ENCODE measurements at places on chromosomes 6 and 20.

- DNase-seq: peak; percentile 87
Measured at GRCh38 chr6:119742188-119742803, 392.7 kb upstream of the MAN1A1 start.

- DNase-seq: no peak
Measured at GRCh38 chr6:54856129-54856528, 9.6 kb downstream of the FAM83B start.

DNA sequence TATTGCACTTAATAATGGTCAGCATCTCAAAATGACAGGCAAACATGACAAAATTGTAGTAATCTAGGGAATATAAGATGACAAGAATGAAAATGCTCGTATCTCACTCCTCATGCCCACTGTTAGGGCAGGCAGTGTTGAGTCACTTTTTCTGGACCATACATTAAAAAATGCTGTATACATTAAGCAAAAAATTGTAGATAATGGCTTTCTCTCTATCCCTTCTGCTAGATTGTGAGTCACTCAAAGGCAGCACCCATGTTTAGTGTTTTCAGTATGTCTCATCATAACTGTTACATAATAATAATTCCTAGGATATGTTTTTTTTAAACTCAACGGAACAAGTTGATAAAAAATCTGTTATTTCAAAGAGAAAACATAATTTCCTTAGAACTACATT, 199.3 kb downstream of the TENT5A start:
- no peak for DNase-seq

- no peak for DNase-seq
Measured at GRCh38 chr20:7695635-7696034, 244.6 kb downstream of the HAO1 start.

DNA sequence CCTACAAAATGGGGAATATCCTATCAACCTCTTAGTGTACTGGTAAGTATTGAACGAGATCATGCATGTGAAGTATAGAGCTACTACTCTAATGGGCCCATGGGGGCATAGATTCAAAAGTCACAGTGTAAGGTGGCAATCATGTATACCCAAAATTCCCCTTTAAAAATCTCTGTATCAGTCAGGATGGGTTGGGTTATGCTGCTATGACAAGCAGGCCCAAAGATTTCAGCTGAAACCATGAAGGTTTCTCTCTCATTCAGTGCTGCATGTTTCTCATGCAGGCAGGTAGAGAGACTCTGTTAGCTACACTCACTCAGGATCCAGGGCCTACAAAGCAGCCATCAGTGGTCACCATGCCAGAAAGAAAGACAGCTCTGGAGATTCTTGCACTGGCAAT, 166.6 kb downstream of the MAFB start:
- DNase-seq: no peak

DNA sequence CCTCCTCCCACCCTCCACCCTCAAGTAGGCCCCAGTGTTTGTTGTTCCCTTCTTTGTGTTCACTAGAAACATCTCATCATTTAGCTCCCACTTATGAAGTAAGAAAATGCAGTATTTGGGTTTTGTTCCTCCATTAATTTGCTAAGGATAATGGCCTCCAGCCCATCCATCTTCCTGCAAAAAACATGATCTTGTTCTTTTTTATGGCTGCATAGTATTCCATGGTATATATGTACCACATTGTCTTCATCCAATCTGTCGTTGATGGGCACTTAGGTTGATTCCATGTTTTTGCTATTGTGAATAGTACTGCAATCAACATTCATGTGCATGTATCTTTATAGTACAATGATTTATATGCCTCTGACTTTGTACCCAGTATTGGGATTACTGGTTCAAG, 416.8 kb upstream of the SASH1 start:
- no peak for DNase-seq

DNA sequence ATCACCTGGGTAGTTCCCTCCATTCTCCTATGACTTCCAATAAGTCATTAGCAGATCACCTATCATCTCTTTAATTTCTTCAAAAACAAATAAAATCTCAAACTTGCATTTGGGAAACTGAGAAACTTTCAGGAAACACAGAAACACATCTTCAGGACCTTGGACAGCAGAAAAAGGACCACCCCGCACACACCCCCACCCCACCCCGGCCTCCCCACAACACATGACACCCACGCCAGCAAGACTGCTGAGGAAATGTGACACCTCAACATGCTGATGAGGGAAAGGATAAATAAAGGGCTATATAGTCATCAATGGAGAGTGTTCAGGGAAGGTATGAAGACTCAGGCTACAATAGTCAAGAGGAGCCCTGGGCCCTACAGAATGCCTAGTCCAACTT, 15.6 kb upstream of the TRIM39 start:
- DNase-seq: no peak

DNA sequence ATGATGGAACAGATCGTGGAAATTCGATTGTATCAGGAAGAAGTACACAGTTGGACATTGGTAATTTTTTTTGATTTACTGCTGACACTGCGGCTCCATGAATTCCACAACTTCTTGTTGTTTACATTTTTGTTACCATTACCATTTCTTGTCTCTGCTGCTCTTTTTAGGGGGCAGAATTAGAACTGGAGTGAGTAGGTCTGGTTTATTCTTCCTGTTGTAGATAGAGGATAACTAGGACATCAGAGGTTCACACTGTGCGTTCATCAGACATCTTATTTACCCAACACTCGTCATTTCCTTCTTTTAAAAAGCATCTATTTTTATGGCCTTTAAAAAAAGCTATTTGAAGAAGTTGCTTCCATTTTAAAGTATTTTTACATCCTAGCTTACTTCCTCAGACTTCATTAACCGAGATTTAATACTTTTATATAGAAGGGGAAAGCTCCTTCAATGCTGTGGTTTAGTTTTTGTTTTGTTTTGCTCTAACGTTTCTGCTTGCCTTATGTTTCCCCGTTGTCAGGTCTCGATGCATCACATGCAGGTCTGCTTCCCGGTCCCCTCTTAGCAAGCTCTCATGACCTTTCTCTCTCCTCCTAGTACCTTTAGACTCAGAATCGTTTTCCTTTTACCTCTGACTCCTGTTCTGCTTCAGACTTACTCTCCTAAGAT, 139.1 kb downstream of the ARID1B start:
- DNase-seq: no peak

DNA sequence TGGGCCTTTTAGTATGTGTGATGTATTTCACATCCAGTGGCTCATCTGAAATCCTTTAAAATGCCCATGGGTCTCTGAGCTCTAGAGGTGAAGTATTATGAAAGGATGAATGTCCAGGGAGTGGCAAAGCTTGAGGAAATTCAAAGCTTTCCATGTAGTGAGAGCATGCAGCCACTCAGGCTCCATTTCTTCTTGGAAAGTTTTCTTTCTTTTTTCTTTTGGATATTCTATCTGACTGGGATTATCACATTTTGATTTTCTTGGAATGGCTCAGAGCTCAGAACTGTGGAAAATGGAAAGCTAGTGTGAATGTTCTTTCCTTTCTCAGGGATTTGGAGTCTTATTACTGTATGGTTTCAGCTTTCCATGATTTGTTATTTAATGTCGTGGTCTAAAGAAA, 397.4 kb downstream of the CD109 start:
- DNase-seq: no peak

DNA sequence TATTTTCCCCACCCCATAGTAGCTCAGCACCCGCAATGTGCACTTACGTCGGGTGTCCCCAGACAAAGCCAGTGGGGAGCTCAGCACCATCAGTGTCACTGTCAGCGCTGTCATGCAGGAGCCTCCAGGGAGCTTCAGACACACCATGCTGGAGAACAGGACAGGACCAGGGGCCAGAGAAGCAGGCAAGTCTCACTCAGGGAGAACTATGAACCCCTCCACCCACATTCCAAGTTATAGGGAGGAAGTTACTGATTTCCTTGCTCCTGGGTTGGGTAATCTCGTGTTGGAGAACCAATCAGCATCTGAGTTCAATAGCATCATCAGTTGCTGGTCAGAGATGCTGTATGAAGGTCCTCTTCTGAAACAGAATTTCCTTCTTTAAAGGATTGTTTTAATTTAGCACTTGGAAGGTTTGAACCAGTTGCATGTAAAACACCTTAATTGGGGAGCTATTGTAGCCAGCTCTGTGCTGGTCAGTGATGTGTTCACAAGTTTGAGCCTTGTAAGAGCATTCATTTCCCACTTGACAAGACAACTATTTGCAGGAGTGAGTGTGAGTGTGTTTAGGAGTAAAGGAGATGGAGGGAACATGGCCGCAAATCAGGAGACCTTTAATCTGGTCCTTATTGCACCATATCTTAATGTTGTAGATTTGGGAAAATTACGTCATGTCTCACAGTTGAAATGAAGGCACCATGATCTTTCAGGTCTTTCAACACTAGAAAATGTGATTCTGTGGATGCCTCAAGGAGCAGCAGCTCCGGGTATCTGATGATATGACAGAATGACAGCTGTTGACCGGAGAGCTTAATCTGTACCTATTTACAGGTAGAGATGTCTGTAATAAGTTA, at the start of gene HLA-DRB1:
HLA-DRB1 (minus strand) TSS at position 253 of the 854 bp plus-strand sequence; CDS start at position 147, 106 bp downstream.
- no peak for DNase-seq
